ENCODE measurements at places on chromosomes 4 and X.

DNA sequence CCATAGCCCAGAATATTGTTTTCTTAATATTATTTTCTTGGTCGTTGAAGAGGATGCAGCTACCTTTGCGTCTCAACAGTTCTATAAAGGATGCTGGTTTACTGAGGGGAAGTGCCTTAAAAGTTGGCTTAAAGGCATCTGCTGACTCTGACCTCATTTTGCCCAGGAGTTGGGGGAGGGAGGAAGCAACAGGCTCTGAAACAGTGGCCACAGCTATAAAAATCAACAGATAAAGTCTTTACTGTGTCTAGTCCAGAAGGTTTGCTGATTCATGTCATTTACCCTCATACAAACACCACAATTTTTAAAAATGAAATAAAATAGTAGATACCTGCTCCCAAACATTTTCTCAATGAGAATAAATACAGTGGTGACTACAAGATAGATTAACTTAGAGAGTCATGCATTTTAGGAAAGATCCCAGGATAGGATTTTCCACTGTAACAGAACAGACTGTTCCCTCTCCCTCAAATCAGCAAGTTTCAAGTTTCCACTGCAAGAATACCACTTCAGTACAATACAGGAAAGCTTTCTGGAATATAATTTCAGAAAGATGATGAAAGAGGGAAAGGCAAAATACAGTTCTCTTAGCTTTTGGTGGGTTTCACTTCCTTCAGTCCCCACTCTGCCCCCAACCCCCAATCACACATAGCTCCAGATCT, 1.9 kb downstream of the PHKA1 start:
- no peak for DNase-seq

DNA sequence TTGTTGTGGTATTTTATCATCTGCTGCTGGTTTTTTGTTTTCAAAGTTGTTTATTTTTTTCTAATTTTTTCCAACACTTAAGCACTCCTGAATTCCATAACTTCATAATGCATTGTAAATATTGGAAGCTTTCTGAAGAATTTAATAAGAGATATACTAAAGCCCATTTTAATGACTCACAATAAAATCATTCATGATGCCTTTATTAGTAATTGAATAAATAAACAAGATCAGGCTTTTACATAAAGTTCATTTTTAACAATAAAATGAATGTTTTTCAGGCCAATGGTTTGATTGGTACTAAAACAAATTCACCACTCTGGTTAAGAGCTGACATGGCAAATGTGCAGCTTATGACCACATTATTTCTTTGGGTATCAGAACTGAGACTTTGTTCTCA, 408.2 kb upstream of the SMIM31 start:
- no peak for DNase-seq

DNA sequence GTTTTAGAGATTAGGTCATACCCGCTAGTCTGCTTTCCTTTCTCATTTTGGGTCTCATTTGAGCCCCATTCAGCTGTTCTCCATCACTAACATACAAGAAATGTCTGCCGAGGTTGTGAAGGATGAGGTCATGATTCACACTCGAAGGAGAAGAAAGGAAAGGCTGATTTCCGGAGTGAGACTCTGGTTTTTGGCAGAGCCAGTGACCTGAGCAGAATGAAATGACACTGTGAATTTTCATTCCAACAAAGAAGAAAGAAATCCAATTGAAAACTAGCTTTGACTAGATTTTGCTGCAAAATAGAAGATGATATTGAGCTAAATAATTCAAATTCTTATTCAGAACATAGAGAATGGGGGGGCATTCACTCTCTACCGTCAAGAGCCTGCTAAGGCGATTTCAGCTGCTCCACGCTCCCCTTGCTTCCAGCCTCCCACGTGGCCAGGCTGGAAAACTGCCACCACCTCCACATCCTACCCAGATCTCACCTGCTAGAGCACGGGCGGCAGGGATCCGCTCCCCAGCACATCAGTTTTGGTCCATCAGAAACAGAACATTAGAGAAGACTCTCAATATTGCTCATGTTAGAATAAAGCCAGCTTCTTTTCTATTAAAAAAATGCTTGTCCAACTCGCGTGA, 39.0 kb downstream of the F11 start:
- no peak for DNase-seq

DNA sequence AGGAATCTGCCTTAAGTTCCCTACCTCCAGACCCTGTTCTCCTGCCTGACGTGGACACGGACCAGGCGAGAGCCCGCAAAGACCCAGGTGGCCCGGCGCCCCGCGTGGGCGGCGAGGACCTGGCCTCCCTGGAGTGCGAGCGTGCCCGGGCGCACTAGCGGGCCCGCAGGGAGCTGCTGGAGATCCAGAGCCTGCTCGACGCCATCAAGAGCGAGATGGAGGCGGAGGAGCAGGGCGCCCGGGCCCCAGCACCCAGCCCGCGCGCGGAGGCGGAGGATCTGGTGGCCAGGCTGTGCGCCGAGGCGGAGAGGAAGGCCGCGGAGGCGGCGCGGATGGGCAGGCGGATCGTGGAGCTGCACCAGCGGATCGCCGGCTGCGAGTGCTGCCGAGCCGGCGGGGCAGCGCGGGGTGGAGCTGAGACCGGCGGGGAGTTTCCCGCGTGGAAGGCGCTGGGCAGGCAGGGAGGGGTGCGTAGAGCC, 18.2 kb downstream of the MRFAP1 start:
- DNase-seq = peak; percentile 46

DNA sequence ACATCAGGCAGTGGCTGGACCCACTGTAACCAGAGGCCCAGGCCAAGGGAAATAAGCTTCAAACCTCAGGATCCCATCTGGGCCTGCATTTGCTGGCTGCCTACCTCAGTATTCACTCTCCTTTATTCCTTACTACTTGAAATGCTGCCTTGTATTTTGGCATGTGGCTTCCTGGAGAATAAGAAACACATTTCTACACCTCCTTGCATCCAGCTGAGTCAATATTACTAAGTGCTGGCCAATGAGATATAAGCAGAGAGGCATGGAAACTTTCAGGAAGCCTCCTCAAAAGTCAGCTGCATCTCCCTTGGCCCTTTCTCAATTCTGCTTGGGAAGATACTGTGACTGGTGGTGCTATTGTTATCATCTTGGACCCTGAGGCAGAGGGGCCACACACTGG, 59.8 kb upstream of the RELL1 start:
- DNase-seq = no peak

- DNase-seq = no peak
Observed at GRCh38 chr4:85166318-85166717, 199.8 kb upstream of the WDFY3 start.

- no peak for DNase-seq
Observed at GRCh38 chrX:6770936-6771335, 236.0 kb upstream of the VCX3A start.

DNA sequence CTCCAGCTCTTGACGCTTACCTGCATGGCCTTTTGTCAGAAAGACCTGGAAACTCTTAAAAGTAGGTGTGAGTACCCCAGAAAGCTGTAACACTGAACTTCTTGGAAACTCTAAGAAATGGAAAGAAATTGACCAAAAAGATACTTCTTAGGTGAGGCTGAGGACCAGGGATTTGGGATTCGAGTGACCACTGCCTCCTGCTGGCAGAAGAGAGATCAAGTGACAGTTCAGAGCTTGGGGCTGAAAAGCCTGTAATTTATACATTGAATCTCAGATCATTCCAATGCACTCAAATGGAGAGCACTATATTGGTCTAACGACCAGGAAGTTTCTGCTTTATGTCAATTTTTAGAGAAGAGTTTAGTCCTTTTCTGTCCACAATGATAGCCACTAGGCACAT, 204.6 kb downstream of the PDGFRA start:
- DNase-seq = no peak

GRCh38 chr4:148396986-148397673, 45.1 kb downstream of the NR3C2 start:
- DNase-seq = no peak

DNA sequence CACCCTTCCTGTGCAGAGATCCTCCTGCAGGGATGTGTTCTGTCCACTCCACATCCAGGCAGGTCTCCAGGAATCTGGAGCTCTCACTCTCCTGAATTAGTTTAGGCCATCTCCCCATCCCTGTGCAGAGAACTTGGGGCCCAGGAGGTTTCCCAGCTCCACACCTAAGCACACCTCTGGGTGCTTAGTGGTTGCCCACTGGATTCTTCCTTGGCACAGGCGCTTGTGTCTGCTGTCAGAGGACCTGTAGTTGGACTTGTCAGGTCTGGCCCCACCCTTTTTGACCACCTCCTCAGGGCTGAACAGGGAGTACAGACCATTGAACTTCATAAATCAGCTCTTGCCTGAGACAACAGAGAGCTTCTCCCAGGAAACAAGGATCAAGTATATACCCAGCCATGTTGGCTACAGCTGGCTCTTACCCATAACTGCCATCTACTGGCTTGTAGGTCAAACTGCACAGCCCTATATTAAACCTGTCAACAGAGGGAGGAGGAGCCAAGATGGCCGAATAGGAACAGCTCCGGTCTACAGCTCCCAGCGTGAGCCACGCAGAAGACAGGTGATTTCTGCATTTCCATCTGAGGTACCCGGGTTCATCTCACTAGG, 275.5 kb downstream of the PPARGC1A start:
- DNase-seq = no peak
